Activated CD8-positive, alpha-beta T cell treated with anti-CD3 and anti-CD28 coated beads for 36 hours (primary cell): ENCODE measurements at places on chromosomes 3 and 15.
A peak's percentile ranks its signal among the peaks of the same experiment; 100 is the strongest.

DNA sequence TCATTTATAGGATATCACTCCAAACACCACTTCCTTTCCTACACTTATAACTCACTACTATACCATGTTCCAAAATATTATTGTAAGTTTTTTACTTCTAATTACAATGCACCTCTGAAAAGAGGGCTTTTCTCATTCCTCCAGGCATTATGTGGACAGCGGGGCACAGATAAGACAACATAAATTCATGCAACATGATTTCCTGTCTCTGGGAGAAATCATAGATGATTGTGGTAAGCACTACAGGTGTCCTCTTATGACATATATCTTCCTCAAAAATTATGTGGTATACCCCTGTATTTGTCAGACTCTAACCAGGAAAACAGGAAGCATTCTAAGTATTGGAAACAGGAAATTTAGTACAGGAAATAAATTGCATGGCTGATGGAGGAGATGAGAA is 45.7 kb upstream of the INO80 start:
- no peak for DNase-seq

DNA sequence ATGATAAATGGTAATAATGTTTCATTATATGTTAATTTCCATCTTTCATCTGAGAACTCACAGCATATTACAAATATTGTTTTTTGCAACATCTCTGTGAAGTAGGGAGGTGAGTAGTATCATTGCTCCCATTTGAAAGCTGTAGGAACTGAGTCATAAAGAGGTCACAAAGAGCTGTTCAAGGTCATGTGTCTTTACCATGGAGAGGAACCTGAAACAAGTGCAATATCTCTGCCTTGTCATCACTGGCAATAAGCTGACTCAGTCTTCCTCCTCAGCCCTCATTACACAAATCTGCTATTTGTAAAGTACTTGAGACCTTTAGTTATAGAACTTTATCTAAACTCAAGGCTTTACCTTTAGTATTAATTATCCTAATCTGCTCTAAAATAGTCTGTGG is 4.4 kb upstream of the ATP13A4 start:
- DNase-seq: no peak

DNA sequence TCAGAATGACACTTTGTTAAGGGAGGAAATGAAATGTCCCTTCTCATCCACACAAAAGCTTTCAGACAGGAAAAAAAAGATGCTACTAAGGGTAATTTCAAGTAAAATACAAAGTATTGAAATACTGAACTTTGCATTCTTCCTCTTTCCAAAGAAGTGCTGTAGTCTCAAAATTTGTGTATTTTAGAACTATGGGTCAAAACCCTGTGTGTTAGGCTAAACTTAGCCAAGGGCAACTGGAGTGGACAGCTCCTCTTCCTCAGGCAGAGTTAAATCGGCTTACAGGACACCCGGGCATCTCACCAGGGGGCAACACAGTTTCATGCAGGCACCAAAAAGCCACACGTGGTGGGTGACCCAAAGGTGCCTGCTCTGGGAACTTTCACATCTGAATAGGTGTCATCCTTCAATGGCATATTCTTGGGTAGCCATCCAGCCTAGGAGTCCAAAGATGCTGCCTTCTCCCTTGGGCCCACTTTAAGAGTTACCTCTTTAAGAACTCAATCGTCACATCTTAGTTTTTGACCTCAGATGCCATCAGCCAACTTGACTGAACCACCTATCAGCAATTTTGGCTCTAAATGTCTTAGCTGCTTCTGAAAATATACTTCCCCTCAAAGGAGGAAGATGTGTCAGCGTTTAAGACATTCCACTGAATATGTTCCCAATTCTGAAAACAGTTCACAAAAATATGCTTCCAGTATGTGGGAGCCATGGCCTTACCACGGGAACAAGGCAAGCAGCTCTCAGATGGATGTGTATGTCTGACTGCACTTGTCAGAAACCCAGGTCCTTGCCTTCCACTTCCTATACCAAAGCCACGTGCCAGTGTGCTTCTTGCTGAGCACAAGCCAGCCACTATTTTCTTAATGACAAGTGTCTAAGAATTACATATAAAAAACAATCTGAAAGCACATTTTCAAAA is 32.2 kb upstream of the MUC13 start:
- no peak for DNase-seq

- peak; percentile 40 for DNase-seq
Measured at GRCh38 chr15:65828585-65828984, 36.5 kb upstream of the DENND4A start.

DNA sequence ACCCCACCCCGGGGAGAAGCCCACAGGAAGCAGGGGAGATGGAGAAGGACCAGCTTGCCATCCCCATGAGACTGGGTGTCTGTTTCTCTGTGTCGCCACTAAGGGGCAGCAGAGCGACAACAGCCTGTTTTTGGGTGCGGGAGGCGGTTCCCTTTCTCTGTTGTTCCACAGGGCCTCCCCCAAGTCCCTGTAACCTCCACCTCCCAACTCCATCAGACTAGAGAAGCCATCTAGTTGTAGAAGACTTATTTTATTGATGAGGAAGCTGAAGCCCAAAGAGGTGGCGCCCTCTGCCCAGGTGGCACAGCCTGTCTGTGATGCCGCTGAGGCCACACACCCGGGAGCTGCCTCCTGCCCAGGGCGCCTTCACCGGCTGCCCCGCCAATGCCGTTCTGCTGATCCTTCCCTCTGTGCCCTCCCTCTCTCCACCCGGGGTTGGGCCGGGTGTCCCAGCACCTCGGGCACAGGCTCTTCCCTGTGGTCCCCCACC is 3.9 kb upstream of the CCDC9B start:
- DNase-seq: peak; percentile 77

- no peak for DNase-seq
Measured at GRCh38 chr3:176696816-176697215, 500.5 kb downstream of the TBL1XR1 start.

DNA sequence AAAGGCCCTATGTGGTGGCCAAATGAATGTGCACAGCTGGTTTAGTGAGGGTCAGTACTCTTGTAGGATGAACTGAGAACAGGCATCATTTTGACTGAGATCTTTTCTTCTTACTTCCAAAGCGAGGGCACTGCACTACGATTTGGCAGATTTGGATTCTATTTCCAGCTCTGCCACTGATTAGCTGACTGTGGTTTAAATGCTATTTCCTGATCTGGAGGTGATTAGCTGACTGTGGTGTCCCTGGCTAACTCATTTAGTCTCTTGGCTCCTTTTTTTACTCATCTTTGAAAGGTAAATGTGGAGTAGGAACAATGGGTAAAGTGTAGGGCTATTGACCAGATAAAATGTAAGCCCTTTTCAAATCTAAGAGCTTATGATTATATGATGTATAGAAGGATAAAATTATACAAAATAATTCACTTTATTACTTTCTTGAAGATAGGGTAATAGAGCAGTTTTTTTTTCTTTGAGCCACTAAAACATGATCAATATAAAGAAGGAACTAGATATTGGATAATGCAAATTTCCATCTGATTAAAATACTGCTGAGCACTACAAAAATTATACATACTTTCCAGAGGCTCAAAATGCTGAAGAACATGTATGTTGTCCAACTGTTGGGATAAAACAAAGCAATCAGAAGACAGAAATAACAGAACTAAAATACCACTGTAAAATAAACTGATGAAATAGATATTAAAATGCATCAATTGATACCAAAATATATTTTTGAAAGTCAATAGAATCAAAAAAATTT is 39.7 kb upstream of the PLOD2 start:
- DNase-seq: no peak

GRCh38 chr3:144127700-144128099 is 156.1 kb downstream of the DIPK2A start:
- no peak for DNase-seq
